Nucleus accumbens (tissue), 56 donors: ENCODE measurements at places on chromosomes 4 and X.

DNA sequence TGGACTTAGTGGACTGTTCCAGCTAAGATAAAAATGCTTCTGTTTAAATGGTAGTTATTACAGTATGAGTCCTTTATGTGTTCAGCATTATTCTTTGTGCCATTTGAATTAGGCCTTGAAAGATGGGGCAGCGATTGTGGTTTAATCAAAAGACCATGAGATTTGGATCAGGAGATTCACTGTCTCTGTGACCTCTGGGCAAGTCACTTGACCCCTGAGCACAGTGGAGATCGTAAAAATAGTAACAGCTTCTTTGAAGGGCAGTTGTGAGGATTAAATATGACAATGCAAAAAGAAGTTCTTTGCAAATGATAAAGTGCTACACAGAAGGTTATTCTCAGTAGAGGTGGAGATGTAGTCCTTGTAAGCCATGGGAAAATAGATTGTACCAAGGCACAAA lies 10.8 kb downstream of the CXCR3 start:
- DNase-seq = no peak

DNA sequence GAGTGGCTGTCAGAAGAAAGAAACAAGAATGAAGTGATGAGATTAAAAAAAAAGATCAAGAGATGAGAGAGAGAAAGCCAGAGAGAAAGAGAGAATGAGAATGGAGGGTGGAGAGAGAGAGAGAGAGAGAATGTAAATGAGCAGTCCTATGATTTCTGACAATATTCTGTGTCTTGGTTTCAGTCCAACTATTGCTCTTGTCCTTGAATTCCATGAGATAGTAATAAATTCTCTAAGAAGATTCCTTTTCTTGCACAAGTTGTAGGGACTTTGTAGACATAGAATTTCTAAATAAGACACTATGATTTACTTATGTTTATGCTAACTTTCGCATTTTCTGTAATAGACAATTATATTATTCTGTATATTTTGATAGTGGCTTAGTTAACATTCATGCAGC lies 149.6 kb upstream of the CTSO start:
- no peak for DNase-seq

- no peak for DNase-seq
Observed at GRCh38 chr4:90543419-90544170, 416.4 kb downstream of the CCSER1 start.

GRCh38 chr4:10320130-10320529 lies 137.1 kb downstream of the ZNF518B start:
- DNase-seq = no peak

DNA sequence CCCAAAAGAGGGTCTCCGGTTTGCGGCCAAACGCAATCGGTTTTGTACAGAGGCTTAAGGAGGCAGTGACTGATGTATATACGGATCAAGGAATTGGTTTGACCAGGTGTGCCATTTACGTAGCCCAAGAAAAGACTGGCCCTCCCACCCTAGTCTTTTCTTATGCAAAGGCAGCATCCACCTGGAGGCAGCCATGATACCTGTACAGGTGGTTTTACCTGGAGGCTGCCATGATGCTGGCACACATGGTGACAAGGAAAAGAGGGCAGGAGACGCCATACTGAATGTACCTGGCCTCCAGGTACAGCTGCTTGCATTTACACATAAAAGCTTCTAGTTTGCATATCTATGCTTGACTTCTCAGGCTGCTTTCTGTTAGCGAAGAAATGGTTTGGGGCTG lies 917.7 kb upstream of the INTU start:
- DNase-seq = no peak

- DNase-seq = no peak
Observed at GRCh38 chrX:66914080-66914479, 275.2 kb upstream of the EDA2R start.

DNA sequence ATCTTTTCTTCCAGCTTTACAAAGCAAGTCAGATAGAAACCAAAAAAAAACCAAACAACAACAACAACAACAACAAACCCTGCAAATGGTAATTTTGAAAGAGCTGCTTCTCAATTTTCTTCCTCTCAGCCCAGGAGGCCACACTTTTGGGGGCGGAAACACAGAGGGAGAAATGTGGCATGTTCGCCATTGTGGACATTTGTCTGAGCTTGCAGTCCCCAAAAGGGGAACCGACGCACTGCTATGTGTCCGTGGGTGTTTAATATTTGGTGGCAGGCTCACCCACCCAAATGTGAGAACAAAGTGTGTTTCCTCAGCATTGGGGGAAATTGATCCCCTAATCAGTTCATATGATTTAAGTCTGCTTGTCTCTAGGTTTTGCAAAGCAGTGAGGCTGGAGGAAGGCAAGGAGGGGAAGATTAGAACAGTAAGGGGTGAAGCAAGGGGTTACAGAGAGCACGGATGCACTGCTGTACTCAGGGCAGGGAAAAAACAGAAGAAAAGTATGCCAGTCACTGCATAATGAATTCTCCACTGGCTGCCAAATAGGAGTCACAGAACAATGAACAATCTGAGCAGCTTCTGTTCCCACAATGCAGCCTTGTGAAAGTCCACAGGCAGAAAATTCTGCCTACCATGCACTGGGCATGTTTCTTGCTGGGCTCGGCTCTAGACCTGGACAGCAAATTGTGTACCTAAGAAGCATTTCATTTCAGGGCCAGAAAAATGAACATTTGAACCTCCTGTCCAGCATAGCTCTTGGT lies 74.7 kb upstream of the GPM6B start:
- peak; percentile 60 for DNase-seq

GRCh38 chrX:6095469-6095868 lies 133.2 kb downstream of the NLGN4X start:
- DNase-seq = no peak

GRCh38 chrX:120380699-120381098 lies 18.8 kb downstream of the ATP1B4 start:
- DNase-seq = no peak

DNA sequence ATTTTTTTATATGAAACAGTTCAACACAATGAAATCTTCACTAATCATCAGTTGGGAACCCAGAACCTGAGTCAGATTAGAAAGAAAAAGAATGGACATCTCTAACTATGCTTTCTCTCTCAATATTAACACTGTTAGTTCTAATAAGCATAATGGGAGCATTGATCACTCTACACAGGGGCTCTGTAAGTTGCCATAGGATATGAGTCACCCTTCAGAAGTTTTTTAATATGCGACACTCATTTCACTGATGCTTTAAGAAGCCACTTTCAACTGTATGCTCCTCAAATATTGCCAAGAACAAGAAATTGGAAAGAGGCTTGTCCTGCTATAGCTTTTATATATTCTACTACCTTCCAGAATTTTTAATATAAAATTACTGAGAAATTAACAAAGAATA lies 187.0 kb downstream of the AASDH start:
- no peak for DNase-seq

- DNase-seq = no peak
Observed at GRCh38 chr4:126705266-126705665, 927.5 kb upstream of the INTU start.

GRCh38 chrX:16212024-16212423 lies 44.7 kb downstream of the MAGEB17 start:
- no peak for DNase-seq

- DNase-seq = no peak
Observed at GRCh38 chr4:17511509-17511949, 361 bp downstream of the QDPR start.

GRCh38 chr4:132642016-132642817 lies 506.9 kb upstream of the PCDH10 start:
- DNase-seq = no peak

DNA sequence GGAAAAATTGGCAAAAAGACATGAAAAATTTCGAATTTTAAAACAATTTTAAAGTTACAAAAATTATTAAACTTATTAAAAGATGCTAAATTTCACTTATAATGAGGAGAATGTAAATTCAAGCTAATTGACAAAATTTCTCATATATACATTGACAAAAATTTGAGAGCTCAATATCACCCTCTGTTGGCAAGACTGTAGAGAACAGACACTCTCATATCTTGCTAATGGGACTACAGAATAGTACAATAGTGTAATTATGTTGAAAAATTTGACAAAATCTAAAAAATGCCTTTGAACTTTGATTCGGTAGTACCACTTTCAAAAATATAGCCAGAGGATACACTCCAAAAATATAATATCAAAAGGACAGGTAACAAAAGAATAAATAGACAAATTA lies 29.8 kb downstream of the DCAF8L2 start:
- DNase-seq = no peak

DNA sequence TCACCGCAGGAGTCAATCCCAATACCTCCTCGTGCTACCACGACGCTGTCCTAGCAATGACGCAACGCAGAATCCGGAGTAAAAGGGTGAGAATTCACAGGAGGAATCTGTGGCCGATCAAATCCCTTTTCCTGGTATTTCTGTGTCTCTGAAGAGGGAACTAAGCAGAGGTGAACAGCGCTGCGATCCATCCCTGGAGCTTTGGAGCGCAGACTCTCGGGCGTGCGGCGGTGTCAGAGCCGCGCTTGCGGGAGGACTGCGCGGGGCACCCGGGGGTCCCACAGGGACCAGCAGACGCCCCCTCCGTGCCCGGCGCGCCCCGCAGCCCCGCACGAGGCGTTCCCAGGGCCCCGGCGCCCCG lies 17.2 kb upstream of the ZNF718 start:
- DNase-seq = no peak

- no peak for DNase-seq
Observed at GRCh38 chr4:188130355-188130754, 8.9 kb upstream of the TRIML1 start.

GRCh38 chr4:123443401-123444289 lies 47.0 kb downstream of the SPRY1 start:
- DNase-seq = no peak

- DNase-seq = no peak
Observed at GRCh38 chr4:108450236-108450898, 170.0 kb upstream of the RPL34 start.

GRCh38 chr4:36651253-36651652 lies 369.8 kb downstream of the DTHD1 start:
- no peak for DNase-seq

GRCh38 chr4:87232216-87232615 lies 11.8 kb upstream of the KLHL8 start:
- no peak for DNase-seq

DNA sequence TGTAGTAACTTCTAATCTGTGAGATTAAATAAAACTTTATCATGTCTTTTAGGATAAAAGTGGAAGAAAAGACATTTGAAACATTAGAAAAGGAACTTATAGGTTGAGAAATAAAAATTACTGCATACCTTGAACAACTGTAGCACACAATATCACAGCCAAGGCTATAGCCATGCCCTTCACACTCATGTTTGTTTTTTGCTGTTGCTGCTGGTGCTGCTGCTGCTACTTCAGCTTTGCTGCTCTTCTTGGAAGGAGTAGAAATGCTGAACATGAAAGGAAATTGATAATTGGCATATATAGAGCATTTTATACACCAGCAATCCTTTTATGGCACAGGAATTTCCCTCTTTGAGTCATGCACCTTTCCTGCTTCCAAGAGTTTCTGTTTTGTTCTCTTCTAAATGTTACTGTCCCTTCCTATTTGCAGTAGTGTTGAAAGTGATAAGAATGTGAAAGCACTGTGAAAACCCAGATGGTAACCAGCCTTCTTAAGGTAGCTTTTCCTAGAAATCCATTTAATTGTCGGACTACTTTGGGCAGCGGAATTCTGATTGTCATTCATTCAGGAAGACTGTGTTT lies at the start of gene CXCL11:
TSS of gene CXCL11 (minus strand) at position 272 of the 582 bp plus-strand sequence. CDS start at position 189, 83 bp downstream.
- DNase-seq = no peak

DNA sequence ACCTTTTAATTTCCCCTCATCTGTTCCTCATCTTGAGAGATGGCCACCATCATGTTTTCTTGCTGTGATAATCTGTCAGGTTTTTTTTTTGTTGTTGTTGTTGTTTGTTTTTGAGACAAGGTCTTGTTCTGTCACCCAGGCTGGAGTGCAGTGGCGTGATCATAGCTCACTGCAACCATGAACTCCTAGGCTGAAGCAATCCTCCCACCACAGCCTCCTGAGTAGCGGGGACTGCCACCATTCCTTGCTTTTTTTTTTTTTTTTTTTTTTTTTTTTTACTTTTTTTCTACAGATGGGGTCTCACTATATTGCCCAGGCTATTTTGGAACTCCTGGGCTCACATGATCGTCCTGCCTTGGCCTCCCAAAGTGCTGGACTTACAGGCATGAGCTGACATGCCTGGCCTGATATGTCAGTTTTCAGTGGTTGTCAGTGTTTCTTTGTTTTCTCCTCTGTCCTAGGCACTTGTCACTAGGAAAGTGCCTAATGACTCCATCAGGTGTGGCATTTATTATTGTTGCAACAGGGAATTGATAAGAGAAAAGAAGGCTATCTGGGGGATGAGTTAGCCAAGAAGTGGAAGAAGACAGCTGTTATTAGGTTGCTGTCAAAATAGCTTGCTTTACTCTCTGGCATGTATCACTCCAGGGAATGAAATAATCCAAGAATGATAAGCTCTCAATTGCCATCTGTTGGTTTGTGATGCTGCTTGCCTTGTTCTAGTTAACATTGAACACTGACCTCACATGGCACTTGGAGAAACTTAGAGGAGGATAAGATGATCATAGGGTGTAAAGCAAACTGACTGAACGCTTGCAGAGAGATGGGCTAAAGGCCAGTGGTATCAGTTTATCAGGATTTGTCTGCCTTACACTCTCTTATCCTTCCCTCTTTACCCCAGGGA lies 41.7 kb downstream of the TMEM164 start:
- no peak for DNase-seq

- no peak for DNase-seq
Observed at GRCh38 chr4:145295547-145295946, 115.2 kb upstream of the OTUD4 start.

- DNase-seq = no peak
Observed at GRCh38 chr4:140807491-140808252, 51.5 kb upstream of the TBC1D9 start.

GRCh38 chr4:26731351-26732035 lies 129.1 kb upstream of the STIM2 start:
- no peak for DNase-seq

DNA sequence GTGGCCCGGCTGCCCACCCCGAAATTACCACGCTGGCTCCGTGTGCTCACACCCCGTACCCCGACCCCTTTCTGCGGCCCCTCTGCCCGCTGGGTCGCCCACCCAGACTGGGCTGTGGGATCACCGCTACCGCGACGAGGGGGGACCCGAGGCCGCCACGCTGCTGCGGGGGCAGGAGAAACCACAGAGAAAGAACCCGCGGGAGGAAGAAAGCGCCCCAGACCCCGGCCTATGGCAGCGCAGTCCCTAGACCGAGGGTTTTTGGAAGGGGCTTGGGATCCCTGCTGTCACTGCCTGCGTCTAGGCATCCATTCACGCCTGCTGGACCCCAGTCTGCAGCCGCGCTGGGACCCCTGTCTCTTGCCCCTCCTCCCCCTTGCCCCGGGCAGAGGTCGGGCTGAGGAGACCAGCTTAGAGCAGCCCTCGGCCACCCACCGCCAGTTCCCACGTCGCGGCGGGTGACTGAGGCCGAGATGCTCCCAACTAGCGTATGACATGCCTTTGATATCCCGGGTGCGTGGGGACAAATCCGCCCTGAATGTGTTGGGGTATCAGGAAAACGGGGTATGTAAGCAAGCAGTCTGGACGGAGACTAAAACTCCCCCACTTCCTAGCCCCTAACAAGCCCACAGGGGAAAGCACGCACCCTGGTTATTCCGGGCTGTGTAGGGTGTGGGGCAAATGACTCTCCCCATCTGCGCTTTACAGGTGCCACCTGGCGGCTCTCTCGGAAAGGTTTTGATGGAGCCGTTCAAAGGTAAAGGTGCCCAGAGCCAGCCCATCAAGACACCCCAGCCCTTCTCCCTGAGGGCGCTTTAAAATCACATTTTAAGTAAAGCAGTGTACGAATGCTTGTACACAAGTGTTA lies 862 bp upstream of the INPP4B start:
- no peak for DNase-seq
